ENCODE measurements at places on chromosomes 5 and 9. TPM values are rescaled to one million over a fixed set of nuclear protein-coding genes. Genes with fewer than 3 reads are reported as not detected.
A peak's percentile ranks its signal among the peaks of the same experiment; 100 is the strongest.

DNA sequence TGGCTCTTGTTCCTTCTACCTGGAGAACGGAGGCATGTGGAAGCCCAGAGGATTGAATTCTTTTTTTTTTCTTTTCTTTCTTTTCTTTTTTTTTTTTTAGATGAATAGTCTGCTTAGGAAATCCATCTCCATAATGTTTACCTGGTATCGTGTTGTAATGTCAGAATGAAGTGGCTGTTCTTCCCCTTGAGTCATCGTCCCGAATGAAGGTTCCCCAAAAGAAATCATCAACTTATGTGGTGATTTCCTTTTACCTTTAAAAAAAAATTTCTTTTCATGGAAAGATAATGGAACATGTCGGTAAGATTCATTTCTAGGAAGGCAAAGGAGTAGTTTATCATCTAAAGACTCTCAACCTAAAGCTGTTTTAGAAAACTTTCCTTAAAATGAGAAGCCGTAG is 59.7 kb downstream of the DOCK8 start:
- H3K4me3 ChIP-seq, result no peak overlapping the region
- H3K36me3 ChIP-seq, result no peaks in the 10 kb centered on the region
- no peaks in the 10 kb centered on the region for H3K4me1 ChIP-seq
- no peak overlapping the region for H3K27ac ChIP-seq
- DNase-seq, result no peak
- no peaks in the 10 kb centered on the region for H3K27me3 ChIP-seq

Gene CDKN2B-AS1
- 1.9 TPM for polyA plus RNA-seq

DNA sequence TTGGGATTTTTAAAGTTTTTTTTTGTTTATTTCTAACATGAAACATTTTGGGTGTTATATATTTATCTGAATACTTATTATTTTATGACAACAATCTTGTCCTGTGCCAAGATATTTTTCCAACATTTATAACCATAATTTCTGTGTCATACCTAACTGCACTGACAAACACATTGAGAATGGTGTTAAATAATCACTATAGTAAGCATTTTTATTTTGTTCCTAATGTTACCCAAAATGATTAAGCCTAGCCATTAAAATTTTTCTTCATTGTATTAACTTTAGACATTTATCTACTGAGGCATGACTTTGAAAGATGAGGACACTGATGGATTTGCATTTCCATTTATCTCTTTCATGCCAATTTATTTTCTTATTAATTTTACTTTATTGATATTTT is 91.6 kb upstream of the STK32A start:
- no peak overlapping the region for H3K4me3 ChIP-seq
- H3K4me1 ChIP-seq, result no peaks in the 10 kb centered on the region
- no peaks in the 10 kb centered on the region for H3K36me3 ChIP-seq
- H3K27ac ChIP-seq, result no peak overlapping the region

GRCh38 chr5:91311168-91311696 is 71.9 kb downstream of the ARRDC3 start:
- no peak overlapping the region for H3K27ac ChIP-seq
- no peaks in the 10 kb centered on the region for H3K4me1 ChIP-seq
- no peak for DNase-seq
- H3K4me3 ChIP-seq, result no peak overlapping the region

- H3K27me3 ChIP-seq, result no peaks in the 10 kb centered on the region
- no peak for DNase-seq
- peaks cover 4% of the 10 kb centered on the region for H3K4me1 ChIP-seq
Observed at GRCh38 chr5:83077662-83078261, 415 bp downstream of the XRCC4 start.

DNA sequence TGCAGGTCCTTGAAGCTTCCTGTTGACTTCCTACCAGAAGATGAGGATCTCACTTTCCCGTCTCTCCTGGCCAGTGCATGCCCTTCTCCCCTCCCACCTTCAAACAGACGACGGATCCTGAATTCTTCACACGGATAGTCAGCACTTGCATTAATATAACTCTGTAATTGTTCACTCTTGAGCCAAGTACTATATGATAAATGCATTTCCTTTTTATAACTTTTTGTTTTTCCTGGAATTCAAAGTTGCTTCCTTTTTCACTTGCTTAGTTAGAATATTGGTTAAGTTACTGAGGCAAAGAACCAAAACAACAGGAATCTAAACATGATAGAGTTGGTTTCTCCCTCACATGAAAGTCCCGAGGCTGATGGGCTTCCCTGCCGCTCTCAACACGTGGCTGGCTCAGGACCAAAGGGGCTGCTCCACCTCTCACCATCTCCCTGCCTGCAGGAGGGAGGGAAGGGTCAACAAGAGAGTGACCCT is 20.2 kb upstream of the EGFL7 start:
- H3K27me3 ChIP-seq, result peaks cover 10% of the 10 kb centered on the region
- no peak overlapping the region for H3K4me3 ChIP-seq
- H3K36me3 ChIP-seq, result no peaks in the 10 kb centered on the region
- no peaks in the 10 kb centered on the region for H3K4me1 ChIP-seq

GRCh38 chr9:83489961-83490360 is 48.2 kb downstream of the FRMD3 start:
- H3K4me1 ChIP-seq, result no peaks in the 10 kb centered on the region
- H3K27me3 ChIP-seq, result no peaks in the 10 kb centered on the region
- H3K4me3 ChIP-seq, result no peak overlapping the region

DNA sequence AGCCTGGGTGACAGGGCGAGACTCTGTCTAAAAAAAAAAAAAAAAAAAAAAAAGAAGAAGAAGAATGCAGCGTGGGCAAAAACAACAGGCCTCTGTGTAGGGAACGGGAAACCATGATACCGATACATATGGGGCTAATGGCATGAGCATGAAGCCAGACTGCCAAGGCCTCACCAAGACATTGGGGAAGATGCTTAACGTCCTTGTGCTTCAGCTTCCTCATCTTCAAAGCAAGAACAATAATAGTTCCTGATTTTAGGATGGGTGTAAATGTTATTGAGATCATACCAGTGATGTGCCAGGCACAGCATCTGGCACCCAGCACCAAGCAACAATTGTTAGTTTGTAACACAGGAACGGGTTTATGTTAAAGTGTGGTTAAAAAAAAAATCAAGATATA is 51.4 kb downstream of the NEURL1B start:
- H3K4me1 ChIP-seq, result peaks cover 24% of the 10 kb centered on the region
- no peaks in the 10 kb centered on the region for H3K27me3 ChIP-seq
- H3K36me3 ChIP-seq, result no peaks in the 10 kb centered on the region

- no peak overlapping the region for H3K4me3 ChIP-seq
- H3K4me1 ChIP-seq, result no peaks in the 10 kb centered on the region
Observed at GRCh38 chr5:76111477-76112174, 28.4 kb downstream of the SV2C start.

Gene NR3C1
- 13.7 TPM for polyA plus RNA-seq

Gene RGS7BP
- 0.97 TPM for polyA plus RNA-seq

- no peak for DNase-seq
- H3K36me3 ChIP-seq, result no peaks in the 10 kb centered on the region
- no peak overlapping the region for H3K4me3 ChIP-seq
- no peak overlapping the region for H3K27ac ChIP-seq
- no peaks in the 10 kb centered on the region for H3K4me1 ChIP-seq
Observed at GRCh38 chr9:109225629-109226028, 58.6 kb upstream of the FRRS1L start.

GRCh38 chr9:112743216-112743836 is 7.2 kb upstream of the SNX30 start:
- H3K27ac ChIP-seq, result no peak overlapping the region
- H3K4me3 ChIP-seq, result no peak overlapping the region
- no peak for DNase-seq
- H3K4me1 ChIP-seq, result peaks cover 8% of the 10 kb centered on the region
- H3K27me3 ChIP-seq, result no peaks in the 10 kb centered on the region
- H3K36me3 ChIP-seq, result no peaks in the 10 kb centered on the region

DNA sequence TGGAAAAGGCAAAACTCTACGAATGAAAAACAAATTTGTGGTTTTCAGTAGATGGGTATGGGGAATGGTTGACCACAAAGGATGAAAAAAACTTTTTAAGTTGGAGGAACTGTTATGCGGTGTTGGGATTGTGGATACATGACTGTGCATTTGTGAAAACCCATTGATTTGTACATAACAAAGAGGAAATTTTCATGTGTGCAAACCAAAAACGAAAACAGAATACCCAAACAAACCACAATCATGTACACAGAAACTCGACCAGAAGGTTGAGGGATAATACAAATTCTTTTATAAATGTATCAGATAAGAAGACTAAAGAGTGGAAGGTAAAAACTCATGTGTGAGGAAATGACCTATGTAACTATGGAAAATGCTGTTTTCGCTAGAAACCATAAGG is 1012.4 kb downstream of the CDH18 start:
- no peaks in the 10 kb centered on the region for H3K36me3 ChIP-seq
- H3K4me3 ChIP-seq, result no peak overlapping the region
- DNase-seq, result no peak
- no peaks in the 10 kb centered on the region for H3K27me3 ChIP-seq

Gene CDK9
- 34.2 TPM for polyA plus RNA-seq

Gene THBS4
- polyA plus RNA-seq, result 3.3 TPM

DNA sequence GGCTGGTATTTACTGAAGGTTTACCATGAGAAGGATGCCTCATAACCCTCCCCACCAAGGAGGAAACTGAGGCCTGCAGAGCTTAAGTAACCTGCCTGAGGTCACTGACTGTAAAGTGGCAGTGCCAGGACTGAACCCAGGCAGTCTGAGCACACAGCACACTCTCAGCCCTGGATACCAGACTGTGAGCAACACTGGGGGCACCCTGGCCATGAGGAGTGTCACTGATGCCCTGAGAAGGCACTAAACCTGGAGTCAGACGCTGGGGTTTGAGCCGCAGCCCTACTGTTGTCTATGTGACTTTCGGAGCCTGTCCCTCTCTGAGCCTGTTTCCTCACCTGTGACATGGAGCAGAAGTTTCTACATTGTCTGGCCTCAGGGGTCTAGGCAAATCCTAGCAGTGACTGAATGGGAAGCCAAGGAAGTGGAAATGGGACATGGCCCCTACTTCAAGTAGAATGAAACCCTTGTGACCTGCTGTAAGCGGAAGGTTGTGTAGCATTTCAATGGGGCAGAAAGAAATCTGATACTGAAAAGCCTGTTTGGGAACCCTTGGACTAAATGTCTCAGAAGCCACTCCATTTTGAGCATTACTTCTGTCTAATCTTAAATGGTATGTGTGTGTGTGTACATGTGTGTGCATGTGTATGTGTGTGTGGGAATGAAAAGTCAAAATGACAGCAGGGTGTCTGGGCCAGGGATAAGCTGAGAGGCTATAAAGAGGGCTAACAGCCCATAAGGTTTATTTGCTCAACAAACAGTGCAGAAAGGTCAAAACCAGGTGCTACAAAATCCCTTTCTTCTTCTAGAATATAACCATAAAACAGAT is 36.0 kb downstream of the B4GALT1 start:
- H3K36me3 ChIP-seq, result peaks cover 3% of the 10 kb centered on the region
- H3K27ac ChIP-seq, result peak overlapping the region; percentile 76
- no peaks in the 10 kb centered on the region for H3K27me3 ChIP-seq
- DNase-seq, result peak; percentile 21

- H3K4me3 ChIP-seq, result no peak overlapping the region
- no peaks in the 10 kb centered on the region for H3K36me3 ChIP-seq
- DNase-seq, result no peak
- no peaks in the 10 kb centered on the region for H3K27me3 ChIP-seq
- no peak overlapping the region for H3K27ac ChIP-seq
Observed at GRCh38 chr9:86096386-86096785, 3.0 kb downstream of the GOLM1 start.

Gene C8G
- polyA plus RNA-seq, result 106 TPM

Gene FCHO2
- 14.6 TPM for polyA plus RNA-seq

DNA sequence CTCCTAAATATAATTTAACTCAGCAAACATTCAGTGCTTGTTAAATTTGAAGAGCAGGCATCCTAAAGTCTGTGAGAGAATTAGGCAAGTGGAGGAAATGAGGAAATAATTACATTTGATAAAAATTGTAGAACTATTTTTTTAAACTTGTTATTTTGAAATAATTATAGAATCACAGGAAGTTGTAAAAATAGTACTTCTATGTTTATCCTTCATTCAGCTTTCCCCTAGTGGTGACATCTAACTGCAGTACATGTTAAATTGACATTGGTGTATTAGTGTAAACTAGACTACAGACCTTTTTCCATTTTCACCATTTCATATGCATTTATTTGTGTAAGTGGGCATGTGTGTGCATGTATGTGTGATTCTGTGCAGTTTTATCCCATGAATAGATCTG is 51.6 kb downstream of the F2RL2 start:
- H3K4me1 ChIP-seq, result no peaks in the 10 kb centered on the region
- no peak overlapping the region for H3K4me3 ChIP-seq
- DNase-seq, result no peak
- no peak overlapping the region for H3K27ac ChIP-seq

- no peak overlapping the region for H3K4me3 ChIP-seq
- no peak overlapping the region for H3K27ac ChIP-seq
Observed at GRCh38 chr9:115035841-115036612, 81.9 kb downstream of the TNC start.

- H3K27ac ChIP-seq, result no peak overlapping the region
- H3K4me3 ChIP-seq, result no peak overlapping the region
- H3K27me3 ChIP-seq, result no peaks in the 10 kb centered on the region
Observed at GRCh38 chr9:98415782-98416181, 160.3 kb upstream of the TBC1D2 start.

DNA sequence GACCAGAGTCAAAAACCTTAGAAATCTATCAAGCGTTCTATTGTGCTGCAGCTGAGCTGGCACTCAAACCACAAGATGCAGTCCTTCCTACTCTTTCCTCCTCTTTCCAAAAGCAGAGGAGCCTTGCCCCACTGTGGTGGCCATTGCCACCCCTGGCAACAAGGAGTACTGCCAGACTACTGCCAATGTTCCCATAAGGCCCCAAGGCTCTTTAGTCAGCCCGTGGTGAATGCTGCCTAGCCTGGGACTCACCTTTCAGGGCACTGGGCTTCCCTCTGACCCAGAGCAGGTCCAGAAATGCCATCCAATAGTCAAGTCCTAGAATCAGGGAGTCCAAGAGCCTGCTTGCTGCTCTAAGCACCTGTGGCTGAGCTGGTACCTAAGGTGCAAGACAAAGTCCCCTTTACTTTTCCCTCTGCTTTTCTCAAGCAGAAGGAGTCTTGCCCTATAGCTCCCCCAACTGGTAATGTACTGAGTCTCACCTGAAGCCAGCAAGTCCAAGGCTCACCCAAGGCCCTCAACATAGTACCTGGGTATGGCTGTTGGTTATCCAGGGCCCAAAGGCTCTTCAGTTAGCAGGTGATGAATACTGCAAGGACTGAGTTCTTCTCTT is 219.4 kb downstream of the ATPSCKMT start:
- no peak overlapping the region for H3K4me3 ChIP-seq
- H3K36me3 ChIP-seq, result no peaks in the 10 kb centered on the region
- H3K4me1 ChIP-seq, result no peaks in the 10 kb centered on the region
- peak; percentile 32 for DNase-seq
- H3K27me3 ChIP-seq, result no peaks in the 10 kb centered on the region

GRCh38 chr5:41683181-41683580 is 172.8 kb upstream of the PLCXD3 start:
- no peak overlapping the region for H3K4me3 ChIP-seq
- no peaks in the 10 kb centered on the region for H3K27me3 ChIP-seq
- DNase-seq, result no peak
- H3K4me1 ChIP-seq, result no peaks in the 10 kb centered on the region

Data from small intestine (tissue), 16 donors.